Spinal cord (tissue), 10 donors: ENCODE measurements at places on chromosomes 7 and 10. TPM values are rescaled to one million over a fixed set of nuclear protein-coding genes. Genes with fewer than 3 reads are reported as not detected.

CCZ1 gene
- 47.1 TPM for total RNA-seq

DNA sequence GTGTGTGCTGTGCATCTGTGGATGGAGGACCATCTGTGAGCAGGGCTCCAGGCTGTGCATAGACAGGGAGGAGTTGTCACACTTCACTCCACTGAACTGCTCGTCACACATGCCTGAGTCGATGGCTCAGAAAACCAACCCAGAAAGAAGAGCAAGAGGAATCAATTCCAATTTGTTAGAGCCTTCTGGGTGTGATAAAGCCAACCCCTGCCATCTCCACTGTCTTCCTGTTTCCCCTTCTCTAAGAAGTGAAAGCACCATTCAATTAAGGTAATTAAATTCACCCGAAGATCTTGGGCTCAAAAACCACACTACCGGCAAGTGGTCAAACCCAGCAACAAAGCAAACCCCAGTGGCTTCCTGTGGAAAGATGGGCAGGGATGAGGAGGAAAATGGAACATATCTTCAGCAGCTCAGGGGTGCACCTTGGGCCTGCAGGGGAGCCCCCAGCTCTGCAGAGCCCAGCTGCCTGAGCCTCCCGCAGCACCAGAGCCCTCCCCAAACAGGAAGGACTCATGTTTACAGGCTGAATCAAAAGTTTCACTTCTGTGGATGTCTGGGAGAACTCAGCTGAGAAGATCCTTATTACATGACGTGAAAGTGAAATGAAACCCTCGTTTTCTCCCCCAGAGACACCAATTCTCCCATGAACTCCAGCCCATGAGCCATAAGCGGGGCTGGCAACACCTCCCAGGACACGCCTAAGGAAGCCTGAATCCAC lies 10.9 kb downstream of the C10orf71 start:
- DNase-seq, result no peak

DNA sequence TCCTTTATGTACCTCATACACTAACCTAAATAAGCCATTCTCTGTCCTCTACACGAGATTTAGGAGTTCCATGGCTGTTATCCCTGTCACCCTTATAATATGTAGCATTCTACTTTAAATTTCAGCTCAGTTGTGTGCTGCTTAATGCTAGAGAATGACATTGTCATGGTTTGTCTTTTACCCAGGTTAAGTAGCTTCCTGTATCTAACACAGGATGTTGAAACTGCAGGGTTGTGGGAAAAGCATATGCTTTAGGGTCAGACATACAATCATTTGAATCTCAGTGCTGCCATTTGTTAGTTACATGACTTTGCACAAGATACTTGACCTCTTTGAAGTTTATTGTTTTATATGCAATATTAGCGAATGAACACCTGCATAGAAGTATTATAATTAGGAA lies 235.1 kb upstream of the CACNA2D1 start:
- DNase-seq, result no peak

GRCh38 chr7:68074242-68074641 lies 1077.6 kb downstream of the TYW1 start:
- DNase-seq, result no peak

DNA sequence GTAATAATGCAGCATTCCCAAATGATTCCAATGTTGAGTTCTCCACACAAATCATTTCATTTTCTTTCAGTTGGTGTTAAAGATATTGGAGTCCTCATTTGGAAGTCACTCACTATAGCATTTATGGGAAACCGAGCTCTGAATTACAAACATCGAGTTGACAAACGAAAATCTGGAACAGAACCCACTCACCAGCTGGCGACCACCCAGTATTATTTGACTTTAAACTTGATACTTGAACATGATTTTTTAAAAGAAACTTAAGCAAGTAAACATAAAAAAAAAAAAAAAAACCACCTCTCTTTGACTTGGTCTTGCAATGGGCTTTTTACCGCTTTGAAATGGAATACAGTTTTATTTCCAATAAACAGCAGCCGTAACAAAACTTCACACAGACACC lies 576.6 kb upstream of the C7orf33 start:
- DNase-seq, result no peak

DNA sequence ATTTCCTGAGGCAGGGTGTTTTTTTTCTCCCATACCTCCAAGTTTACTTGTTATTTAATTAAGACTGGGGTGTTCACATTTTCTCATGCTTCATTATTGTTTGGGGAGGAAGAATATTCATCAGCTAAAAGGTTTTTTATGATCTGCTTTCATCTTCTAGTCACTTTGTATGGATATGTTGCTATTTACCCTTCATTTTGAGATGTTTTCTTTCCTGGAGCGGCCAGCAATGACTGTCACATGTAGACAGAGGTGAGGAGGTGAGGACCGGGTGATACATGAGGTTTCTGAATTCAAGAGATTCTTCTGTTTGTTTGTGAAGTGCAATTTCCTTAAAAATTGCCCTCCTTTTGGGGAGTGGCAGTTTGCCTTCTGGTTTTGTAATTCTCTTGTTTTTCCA lies 261.8 kb upstream of the BMPER start:
- no peak for DNase-seq
